ENCODE measurements at places on chromosomes 2 and 18. TPM values are rescaled to one million over a fixed set of nuclear protein-coding genes. Genes with fewer than 3 reads are reported as not detected.
A peak's percentile ranks its signal among the peaks of the same experiment; 100 is the strongest.

Gene OR6B3
- not detected for total RNA-seq

Gene NLRC4
- not detected for total RNA-seq

GRCh38 chr2:241574911-241575623 is 16.5 kb downstream of the BOK start:
- DNase-seq, result peak; percentile 80

DNA sequence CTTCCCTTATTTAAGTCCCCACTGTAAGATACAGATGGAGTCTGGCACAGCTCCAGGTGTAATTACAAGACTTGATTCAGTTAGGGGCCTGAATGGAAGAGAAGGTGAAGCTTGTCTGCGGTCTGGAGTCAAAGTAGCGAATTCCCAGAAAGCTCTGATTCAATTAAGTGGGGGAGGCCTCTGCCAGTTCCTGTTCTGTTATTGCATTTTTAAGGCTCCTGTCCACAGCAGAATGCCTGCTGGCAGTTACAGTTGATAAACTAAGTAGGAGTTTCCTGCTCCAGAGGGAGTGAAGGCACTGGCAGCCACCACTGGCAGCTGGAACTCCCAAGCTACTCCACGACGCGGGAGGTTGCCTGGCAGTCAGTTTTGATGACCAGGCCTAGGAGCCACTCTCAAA is 181.1 kb downstream of the SOCS6 start:
- no peak for DNase-seq

Gene CCDC74A
- 15.9 TPM for total RNA-seq

Gene ZSWIM2
- total RNA-seq, result not detected
